ENCODE measurements at places on chromosomes 6 and 20.

- no peak for DNase-seq
These were observed 252.3 kb downstream of the NKAIN2 start for GRCh38 chr6:124055963-124056362.

DNA sequence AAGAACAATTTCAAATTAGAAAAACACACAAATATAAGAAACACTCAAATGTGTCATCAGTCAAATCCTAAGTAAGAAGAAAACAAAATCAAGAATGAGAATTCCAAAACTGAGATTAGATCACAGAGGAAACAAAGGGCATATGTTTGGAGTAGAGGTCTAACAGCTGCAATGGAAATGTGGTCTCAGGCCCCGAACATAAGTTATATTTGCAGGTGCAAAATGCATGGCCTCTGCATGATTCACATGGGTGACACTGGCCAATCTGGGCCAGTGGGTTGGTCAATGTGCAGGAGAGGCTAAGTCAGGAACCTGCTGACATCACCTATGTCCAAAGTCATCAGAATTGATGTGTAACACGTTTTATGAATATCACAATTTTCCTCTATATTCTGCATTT is 108.5 kb upstream of the MAP7 start:
- no peak for DNase-seq

DNA sequence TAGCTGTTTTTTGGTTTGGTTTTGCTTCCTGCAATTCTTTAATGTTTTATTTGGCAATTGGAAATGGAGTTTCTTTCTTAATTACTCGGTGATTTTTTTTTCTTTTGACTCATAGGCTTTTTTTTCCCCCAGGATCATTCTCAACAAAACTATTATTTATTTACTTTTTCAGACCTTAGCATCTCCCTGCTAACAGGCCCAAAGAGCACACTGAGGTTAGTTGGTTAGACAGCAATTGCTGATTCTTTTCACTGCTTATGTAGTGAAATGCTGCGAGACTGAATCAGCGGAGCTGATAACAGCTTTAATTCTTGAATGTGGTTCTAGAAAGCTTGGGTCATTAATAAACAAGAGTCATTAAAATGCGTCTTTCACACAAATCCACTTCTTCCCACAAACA is 79.1 kb upstream of the ZFP64 start:
- no peak for DNase-seq

- no peak for DNase-seq
These were observed 56.5 kb downstream of the MOXD1 start for GRCh38 chr6:132344811-132345210.

- no peak for DNase-seq
These were observed 17.9 kb downstream of the ABHD12 start for GRCh38 chr20:25372584-25373336.

DNA sequence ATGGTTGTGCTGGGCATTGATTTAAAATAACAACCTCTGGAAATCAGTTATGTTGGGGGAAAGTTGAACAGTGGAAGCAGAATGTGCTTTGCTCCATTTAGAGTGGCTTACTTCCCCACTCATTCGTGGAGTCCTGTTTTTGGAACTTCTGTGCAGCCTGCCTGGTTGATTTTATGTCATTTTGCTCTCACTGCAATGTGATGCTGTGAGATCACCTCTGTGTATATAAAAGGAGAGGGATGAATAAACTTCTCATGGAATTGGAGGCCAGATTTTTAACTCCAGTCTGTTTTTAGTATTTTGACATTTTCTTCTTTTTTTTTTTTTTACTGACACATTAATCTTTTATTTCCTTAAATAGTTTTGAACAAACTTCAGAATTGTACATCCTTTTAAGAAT is 139.0 kb downstream of the FNDC1 start:
- no peak for DNase-seq

GRCh38 chr6:112980676-112981075 is 633.5 kb downstream of the RFPL4B start:
- no peak for DNase-seq

GRCh38 chr20:57433657-57434389 is 42.6 kb downstream of the RBM38 start:
- no peak for DNase-seq

GRCh38 chr20:35297155-35297554 is 4.9 kb upstream of the FAM83C start:
- DNase-seq, result peak; percentile 68

DNA sequence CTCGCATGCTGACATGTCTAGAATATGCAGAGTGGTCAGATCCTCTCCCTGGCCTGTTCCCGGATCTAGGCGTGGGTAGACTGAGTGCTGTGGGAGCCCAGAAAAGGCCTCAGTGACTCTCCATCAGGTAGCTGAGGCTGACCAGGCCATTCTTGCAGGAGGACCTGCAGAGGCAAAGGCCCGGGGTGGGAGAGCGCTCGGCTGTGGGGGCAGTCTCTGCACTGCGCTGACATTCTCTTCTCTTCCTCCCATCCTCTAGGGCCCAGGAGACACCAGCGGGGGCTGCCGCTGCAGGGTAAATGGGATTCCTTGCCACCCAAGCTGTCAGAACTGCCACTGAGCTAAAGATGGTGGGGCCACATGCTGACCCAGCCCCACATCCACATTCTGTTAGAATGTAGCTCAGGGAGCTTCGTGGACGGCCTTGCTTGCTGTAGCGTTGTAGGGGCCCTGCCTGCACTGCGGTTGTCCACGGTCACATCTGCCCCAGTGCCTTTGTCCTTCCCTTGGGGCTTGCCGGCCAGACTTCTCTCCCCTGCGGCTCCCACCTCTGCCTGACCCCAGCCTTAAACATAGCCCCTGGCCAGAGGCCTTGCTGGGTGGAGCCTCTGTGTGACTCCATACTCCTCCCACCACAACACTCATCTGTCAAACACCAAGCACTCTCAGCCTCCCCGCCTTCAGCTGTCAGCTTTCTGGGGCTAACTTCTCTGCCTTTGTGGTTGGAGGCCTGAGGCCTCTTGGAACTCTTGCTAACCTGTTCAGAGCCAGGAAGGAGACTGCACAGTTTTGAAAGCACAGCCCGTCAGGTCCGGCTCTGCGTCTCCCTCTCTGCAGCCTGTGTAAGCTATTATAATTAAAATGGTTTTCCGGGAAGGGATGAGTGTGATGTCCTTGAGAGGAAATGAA is 22.2 kb downstream of the RBCK1 start:
- no peak for DNase-seq

DNA sequence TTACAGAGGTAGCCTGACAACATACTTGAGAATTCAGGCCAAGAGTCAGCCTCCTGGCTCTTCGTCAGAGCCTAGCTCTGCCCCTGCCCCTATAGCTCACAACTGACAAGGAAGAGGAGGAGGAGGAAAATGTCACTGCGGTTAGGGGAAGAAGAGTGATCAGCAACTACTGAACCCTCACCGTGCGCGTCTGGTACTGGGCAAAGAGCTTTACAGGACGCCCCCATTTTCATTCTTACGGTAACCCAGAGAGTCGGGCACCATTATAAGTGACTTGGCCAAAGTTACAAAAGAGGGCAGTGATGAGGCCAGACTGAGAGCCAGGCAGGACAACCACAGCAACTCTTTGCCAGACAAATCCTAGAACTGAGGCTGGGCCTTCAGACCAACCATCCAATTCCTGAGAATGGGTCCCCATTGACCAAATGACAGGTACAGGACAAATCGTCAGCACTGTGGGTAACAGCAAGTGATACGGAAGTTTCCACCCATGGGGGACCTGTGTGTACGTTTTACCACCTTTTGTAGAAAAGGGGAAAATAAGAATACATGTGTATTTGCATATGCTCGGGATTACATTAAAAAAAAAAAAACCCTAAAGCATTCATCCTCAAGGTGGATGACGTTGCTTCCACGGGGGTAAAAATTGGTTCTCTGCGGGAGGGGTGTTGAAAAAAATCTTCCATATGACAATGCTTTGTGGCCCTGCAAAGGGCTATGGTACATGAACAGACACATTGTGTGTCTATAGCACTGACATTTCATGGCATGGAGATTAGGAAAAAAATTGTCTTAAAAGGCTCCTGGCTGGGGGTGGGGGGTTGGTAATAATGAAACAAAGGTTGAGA is 118.0 kb downstream of the NFATC2 start:
- no peak for DNase-seq

DNA sequence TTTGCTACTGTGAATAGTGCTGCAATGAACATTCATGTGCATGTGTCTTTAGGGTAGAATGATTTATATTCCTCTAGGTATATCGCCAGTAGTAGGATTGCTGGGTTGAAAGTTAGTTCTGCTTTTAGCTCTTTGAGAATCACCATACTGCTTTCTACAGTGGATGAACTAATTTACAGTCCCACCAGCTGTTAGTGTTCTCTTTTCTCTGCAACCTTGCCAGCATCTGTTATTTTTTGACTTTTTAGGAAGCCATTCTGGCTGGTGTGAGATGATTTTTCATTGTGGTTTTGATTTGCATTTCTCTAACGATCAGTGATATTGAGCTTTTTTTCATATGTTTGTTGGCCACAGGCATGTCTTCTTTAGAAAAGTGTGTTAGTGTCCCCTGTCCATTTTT is 40.0 kb downstream of the PLG start:
- DNase-seq, result no peak

DNA sequence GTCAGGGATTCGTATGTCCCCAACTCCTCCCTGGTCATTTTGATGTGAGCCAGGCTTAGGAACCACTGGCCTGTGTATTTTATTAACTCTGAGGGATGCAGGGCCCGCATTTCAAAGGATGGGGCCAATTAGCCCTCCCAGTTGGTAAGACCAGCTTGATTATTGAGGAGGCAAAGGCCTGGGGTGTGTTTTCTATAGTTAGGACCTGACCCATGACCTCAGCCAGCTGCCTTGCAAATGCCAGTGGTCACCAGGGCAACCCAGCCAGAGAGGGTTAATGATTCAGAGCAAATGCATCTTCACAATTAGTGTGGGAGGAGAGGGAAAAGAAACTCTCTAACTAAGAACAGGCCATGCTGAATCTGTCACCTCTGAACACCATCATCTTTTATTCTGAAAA is 835.4 kb downstream of the MAFB start:
- no peak for DNase-seq

GRCh38 chr6:42697268-42697655 is 25.1 kb downstream of the PRPH2 start:
- DNase-seq, result no peak

DNA sequence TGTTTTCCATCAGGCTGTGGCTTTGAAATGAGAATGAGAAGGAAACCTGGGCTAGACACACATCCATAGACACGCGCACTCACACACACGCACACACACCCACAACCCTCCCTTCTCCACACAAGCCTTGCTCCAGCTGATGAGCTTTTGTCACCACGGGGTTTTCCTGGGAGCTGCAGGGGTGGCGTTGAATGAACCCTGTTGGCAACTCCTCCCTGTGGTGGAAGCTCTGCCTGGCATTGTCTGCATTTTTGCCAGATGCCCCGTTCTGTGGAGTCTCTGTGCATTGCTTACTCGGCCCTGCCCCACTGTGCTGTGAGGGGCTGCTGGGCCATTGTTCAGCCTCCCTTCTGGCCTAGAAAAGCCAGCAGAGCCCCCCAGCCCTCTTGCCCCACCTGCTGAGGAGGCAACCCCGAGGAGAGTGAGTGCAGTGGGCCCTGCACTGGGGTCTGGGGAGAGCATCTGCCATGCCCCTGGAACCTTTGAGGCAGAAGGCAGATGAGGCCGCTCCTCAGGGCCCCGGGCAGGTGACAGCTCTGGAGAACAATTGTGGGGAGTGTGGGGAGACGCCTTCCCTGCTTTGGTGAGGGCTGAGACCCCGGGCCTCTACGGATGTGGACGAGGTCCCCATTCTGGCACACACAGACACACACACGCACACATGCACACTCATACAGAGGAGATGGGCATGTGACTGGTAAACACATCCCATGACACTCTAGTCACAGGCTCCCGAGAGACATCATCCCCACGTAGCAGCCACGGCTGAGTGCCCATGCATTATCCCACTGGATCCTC is 9.9 kb downstream of the ADIG start:
- no peak for DNase-seq

GRCh38 chr6:109939654-109940053 is 38.5 kb upstream of the GPR6 start:
- no peak for DNase-seq

DNA sequence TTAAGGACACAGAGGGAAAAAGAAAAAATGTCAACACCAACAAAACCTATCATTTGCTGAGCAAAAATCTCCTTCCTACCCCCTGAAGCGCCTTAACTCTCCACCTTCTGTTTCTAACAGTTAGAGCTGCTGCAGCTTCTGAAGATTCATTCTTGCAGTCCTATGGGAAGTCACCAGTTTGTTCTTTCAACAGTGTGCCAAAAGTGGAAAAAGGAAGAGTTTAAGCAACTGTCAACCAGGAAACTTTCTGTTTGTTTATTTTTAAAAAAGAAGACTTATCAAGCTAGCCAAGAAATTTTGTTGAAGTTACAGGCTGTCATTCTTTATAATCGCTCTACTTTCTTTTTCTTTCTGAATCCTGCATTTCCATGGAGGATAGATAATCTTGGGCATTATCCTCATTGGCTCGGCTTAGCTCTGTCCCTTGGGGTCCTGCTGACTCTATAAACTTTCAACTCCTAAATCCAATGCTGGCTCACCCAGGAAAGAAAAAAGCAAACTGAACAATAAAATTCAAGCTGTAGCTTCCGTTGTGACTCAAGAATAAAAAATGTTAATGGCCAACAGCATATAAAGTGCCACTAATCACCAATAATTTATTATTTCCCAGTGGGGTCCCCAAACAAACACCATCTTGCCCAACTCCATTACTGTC is 172.8 kb upstream of the CITED2 start:
- DNase-seq, result no peak

DNA sequence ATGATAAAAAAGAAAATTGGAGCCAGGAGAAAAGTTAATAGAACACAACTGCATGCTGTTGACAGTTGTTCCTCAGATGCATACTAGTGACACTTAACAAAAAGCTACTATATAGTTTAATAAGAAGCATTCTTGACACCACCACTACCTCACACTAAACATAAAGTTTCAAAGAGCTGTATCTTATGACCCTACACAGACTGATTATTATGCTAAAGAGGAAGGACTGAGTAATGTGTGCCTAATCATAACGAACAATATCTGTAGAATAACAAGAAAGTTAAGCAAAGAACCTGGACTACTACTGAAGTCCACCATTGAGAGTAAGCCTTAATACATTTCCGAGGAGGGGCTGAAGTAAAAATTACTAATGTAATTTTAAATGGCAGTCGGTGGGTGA is 99.8 kb downstream of the IRAK1BP1 start:
- no peak for DNase-seq
